ENCODE measurements at places on chromosomes 5 and 9.

DNA sequence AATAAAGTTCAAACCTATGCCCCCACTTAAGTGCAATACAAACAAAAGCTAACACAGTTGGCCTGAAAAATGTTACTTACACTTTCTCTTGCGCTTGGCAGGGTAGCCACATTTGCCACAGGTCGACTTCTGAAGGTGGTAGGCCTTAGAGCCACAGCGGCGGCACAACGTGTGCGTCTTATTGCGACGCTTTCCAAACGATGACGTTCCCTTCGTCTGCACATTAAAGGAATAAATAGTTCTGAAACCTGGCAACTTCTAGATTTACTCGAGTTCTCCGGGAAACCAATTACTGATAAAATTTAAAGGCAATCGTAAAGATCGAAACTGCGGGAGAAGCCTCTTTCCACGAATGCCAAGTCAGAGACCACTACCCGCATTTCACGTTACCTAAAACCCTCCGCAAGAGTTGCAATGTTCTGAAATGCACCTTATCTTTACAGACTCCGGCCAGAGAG is 602 bp downstream of the RPL37 start:
- DNase-seq, result no peak

GRCh38 chr5:133205649-133206048 is 153.8 kb downstream of the HSPA4 start:
- no peak for DNase-seq

DNA sequence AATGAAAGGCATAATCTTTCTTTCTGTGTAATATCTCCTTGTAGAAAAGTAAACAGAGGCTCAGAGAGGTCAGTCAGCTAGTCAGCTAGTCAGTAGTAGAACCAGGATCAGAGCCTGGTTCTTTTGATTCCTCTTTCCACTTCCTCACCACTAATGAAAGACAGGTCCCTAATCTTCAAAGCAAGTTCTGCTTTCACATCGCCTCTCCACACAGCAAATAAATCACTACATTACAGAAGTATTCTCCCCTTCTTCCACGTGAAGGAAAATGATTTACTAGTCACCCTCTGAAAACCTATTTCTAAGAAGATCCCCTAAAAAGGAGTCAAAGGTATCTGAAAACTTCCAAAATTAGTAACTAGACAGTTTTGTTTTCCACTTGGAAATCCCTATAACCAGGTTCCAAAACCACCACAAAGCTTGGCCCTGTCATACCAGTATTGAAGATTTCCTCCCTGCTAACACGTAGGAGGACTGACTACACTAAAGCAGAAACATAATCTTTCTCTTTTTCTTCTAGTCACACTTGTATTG is 140.5 kb upstream of the TARS1 start:
- peak; percentile 13 for DNase-seq

- no peak for DNase-seq
These were observed 44.9 kb downstream of the PIK3R1 start for GRCh38 chr5:68260467-68260866.

DNA sequence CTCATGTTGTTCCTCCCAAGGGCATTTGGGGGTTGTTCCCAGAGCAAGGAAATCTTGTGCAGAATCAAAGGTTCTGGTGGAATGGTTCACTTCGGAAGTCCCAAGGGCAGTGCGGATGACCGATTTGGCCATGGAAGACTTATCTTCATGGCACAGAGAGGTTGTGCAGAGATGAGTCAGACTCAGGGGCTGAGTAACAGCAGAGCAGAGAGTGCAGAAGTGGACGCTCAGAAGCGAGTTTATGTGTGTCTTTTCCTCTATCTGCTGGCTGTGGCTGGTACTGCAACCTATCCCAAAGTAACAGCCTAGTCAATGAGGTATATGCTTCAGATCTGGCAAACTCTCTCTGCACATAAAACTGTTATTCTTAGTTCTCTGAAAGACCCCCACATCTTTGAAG is 118.1 kb downstream of the DPYSL3 start:
- no peak for DNase-seq

- no peak for DNase-seq
These were observed 73.3 kb upstream of the TXNDC8 start for GRCh38 chr9:110410961-110411360.

GRCh38 chr5:51567636-51568035 is 184.4 kb downstream of the ISL1 start:
- no peak for DNase-seq

DNA sequence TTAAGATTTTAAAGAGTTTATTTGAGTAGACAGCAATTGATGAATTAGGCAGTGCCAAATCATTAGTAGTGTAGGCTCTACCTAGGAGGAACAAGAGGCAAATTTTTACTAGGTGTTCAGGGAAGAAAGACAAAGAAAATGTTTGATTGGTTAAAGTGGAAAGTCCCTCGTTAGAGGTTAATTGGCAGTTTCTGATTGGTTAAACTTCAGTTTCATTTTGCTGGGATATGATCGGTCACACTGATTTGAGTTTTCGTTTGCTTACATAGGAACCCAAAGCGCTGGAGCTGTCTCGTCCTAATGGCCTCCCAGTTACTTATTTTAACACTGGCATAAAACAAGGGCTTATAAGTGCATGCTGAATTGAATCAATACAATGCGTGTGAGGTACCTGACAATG is 15.1 kb downstream of the DMAC1 start:
- no peak for DNase-seq

DNA sequence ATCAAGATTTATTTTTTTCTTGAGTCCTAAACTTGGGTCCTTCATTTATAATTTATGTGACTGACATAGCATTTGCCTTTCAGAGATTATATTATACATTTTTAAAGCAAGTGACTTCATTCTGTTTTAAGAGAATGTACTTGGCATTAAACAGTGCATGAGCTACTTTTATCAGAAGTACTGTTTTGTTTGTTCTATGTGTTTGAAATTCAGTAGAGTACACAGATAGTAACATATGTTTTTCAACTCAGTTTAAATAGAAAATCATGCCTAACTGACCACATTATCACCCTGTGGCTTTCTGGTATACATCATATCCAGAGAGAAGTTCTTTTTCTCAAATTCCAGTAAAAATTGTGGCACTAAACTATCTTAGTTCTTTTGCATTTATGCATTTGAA is 335.3 kb upstream of the CDH18 start:
- DNase-seq, result no peak

DNA sequence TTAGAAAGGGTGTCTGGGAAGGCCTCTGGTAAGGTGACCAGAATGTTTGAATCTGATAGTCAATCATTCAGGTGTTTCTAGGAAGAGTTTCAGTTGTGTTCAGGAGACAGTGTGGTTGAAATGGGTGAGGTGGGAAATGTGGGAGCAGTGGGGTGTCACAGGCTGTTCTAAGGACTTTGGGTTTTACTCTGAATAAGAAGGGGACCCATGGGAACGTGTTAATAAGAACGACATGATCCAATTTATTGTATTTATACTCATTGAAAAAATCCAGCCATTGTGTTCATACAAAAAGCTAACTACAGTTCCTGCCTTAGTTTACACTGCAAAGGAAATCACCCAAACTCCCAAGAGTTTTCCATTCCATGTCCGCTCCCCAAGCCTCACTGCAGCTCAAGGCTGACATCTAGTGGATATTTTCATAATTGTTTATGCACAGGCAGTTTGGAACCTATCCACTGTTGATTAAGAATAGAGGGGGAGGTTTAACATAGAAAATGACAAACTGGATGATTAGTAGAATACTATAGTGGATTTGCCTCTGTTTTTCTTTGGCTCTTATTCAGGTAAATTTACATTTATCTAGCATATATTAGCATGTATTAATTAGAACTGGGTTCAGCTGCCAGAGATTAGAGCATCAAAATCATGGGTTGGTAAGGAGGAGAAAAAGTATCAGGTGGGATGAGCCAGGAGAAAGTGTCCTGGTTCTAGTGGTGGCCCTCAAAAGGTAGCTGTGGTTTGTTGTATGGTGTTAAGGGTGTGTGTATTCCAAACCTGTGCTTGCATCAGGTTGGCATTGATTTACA is 17.7 kb downstream of the CAVIN4 start:
- peak; percentile 41 for DNase-seq

GRCh38 chr9:11871852-11872251 is 821.3 kb upstream of the TYRP1 start:
- no peak for DNase-seq

DNA sequence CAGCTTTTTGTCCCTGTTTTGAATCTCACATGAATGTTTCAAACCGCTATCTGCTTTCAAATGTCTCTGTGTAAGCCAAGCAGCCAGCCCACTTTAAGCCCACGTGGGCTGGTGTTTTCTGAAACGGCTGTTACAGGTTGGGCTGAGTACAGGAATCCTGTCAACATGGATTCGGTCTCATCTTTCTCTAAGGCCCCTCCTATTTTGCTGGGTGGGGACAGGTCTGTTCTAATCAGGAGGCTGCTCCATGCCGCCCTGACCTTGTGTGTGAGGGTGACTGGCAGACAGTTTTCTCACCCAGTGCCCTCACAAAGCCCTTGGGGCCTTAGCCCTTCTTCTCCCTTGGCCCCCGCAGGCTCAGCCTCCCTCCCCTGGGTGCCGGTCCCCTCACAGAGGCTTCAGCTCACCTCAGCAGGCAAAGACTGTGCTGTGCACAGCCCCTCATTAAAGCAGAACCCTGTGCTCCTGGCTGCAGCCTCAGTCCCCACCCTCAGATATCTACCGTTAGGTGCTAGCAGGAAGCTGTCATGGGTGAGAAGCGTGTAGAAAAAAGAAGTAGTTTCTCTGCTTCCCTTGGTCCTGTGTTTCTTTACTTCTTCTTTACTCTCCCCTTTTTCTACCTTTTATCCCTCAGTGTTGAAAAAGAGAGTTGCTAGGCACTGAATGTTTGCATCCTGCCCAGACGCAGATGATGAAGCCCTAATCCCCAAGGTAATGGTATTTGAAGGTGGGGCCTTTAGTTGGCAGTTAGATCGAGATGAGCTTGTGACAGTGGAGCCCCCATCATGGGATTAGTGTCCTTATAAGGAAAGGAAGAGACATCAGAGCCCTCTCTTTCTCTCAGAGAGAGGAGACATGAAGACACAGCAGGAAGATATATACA is 205.7 kb downstream of the ADAMTS12 start:
- no peak for DNase-seq
